ENCODE measurements at places on chromosomes 11 and 22. TPM values are rescaled to one million over a fixed set of nuclear protein-coding genes. Genes with fewer than 3 reads are reported as not detected.

Gene NUP50
- polyA plus RNA-seq: 21.5 TPM

Gene TRIM48
- polyA plus RNA-seq: not detected

Gene TRIM66
- polyA plus RNA-seq: 4.8 TPM

Gene TMEM121B
- polyA plus RNA-seq: 0.19 TPM

Gene SGSM1
- polyA plus RNA-seq: 0.16 TPM

Gene LAYN
- 1.4 TPM for polyA plus RNA-seq

Gene OR5W2
- not detected for polyA plus RNA-seq

Gene AMOTL1
- 15.4 TPM for polyA plus RNA-seq

Gene KCNQ1OT1
- 0.51 TPM for polyA plus RNA-seq

Gene ZBTB16
- polyA plus RNA-seq: 4.6 TPM

Gene SLC22A9
- polyA plus RNA-seq: not detected

Gene VWCE
- polyA plus RNA-seq: 0.34 TPM

Gene OR51B2
- not detected for polyA plus RNA-seq

Measured in esophagus (tissue), 2 donors.